Caudate nucleus (tissue), 63 donors: ENCODE measurements at places on chromosomes 5 and 9.

- DNase-seq = no peak
Measured at GRCh38 chr9:77876091-77876490, 155.5 kb downstream of the GNAQ start.

DNA sequence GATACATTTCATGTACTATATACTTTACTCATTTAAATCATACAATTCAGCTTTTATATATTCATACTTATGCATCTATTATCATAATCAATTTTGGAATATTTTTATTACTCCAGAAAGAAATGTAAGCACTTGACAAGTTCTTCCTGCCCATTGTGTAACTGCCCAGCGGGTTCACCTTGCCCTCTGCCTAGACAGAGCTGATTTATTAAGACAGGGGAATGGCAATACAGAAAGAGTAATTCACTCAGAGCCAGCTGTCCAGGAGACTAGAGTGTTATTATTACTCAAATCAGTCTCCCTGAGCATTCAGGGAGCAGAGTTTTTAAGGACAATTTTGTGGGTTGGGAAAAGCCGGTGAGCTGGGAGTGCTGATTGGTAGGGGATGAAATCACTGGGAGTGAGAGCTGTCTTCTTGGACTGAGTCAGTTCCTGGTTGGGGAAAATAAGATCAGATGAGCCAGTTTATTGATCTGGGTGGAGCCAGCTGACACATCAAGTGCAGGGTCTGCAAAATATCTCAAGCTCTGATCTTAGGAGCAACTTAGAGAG is 16.1 kb upstream of the SPIN1 start:
- DNase-seq = no peak

DNA sequence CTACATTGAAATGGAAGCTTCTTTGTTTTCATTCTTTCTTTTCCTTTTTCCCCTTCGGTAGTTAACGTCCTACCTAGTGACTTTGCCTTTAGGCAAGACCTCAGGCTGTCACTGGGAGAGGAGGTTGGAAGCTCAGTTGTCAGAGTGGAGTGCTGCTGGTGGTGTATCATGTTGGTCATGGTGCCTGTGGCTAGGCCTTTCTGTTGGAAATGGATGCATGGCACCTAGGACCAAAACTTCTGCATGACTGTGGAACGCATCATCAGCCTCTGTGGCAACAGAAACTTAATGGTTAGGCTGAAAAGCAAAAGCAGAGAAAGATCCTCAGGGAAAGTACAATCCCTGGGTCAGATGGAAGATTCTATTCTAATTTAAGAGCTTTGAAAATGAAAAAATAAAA is 57.9 kb downstream of the OSTF1 start:
- no peak for DNase-seq

GRCh38 chr5:135541807-135542502 is 6.2 kb upstream of the NEUROG1 start:
- no peak for DNase-seq

DNA sequence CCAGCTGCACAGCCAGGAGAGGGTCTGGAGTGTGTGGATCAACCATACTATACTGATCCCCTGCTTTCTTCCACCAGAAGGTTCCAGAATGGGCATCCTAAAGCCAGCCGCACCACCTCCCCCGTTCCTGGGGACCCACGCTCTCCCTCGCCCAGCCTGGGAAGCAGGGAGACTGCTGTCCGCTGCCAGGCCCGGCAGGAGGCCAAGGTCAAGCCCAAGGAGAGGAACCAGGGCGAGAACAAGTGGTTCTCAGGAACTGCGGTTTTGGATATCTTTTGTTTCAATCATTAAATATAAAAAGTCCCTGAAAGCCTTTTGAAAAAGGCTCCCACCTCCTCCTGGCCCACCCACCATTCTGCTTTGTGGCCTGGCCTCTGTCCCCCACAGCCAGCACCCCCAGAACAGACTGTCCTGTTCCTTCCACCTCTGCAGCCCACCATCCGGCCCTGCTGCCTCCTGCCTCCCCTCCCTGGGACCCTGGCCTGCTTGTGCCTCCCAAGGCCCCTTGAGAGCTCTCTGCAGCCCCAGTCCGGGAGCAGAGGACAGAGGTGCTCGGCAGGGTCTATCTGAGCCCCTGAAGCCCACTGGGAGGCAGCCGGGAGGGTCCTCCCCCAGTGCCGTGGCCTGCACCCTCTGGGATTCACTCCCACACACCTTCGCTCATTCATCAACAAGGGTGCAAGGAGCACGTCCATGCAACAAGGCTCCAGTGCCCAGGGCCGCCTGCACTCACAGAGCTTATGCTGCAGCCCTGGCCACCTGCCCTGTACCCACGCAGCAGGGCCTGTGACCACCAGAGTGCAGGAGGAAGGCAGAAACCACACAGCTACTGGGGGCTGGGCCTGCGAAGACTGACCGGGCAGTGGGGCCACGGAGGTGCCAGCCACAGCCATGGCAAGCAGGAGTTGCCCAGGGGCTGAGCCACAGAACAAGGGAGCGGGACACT is 614 bp upstream of the LCN6 start:
- no peak for DNase-seq

DNA sequence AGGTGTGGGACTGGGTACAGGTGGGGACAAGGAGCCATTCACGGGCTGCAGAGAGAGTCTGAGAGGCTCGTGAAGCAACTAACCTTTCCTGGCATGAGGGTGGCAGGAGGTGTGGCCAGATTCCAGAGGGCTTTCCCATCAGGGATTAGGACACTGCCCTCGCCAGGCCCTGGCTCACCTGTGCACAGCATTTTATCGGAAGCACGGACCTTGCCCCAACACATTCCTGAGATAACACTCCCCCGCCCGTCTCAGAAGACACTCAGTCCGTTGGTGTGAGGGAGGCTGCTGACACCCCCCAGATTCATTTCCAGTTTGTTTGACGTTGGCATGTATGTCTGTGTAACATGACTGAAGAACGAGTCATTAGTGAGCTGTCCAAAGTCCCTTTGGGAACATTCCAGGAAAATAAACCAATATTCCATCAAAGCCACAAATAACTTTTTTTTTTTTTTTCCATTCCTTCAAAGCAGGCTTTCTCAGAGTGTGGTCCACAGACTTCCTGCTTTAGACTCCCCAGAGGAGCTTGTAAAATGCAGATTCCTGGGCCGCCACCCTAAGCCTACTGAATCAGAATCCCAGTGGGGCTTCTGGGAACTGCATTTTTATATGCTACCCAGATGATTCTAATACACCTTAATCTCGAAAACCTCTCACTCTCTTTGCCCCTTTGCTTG is 23.4 kb downstream of the WWC1 start:
- no peak for DNase-seq
